ENCODE measurements at places on chromosomes 4 and X.
A peak's percentile ranks its signal among the peaks of the same experiment; 100 is the strongest.

DNA sequence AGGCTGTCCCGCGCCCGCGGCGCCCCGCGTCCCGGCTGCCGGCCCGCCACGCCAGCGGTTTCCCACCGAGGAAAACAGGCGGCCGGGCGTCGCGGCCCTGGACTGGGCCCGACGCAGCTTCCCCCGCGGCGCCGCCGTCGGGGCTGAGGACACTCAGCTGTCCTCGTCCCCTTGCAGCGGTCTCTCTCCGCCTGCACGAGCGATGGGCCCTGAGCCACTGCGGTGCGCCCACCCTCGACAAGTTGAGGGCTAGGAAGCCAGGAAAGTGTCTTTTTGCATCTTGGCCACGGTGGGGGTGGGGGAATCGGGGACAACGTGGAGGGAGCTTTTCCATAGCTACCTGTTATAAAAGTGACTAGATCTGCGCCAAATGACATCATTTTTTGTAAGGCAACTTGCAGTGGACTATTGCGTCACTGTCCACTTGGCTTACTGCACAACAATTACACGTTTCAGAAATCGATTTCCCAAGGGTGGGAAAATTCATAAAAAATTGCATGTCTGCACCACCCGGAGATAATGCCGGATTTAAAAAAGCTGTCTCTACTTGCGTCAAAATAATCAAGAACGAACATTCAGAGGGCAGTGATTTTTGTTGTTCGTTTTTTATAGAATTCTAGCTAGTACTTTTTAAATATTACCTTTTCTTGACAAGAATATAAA, 1.1 kb downstream of the KLHL15 start:
- DNase-seq: no peak

DNA sequence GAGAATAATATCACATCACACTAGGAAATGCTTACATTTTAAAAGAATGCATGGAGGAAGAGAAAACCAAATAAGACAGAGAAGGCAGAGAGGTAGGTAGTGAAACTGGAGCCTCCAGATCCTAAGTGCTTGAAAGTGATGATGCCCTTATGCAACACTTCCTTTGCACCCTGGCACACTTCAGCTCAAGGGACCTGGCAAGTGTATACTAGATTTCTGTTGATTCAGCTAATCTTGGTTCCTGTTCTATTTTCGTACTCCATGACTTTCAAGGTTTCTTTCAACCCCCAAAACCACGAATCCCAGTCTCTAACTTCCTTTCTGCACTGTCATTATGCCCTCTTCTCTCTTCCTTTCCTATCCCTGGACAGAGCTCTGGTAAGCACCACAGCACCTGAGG, 36.9 kb upstream of the SH3KBP1 start:
- no peak for DNase-seq

GRCh38 chr4:88600176-88600838, 8.0 kb downstream of the HERC3 start:
- no peak for DNase-seq

DNA sequence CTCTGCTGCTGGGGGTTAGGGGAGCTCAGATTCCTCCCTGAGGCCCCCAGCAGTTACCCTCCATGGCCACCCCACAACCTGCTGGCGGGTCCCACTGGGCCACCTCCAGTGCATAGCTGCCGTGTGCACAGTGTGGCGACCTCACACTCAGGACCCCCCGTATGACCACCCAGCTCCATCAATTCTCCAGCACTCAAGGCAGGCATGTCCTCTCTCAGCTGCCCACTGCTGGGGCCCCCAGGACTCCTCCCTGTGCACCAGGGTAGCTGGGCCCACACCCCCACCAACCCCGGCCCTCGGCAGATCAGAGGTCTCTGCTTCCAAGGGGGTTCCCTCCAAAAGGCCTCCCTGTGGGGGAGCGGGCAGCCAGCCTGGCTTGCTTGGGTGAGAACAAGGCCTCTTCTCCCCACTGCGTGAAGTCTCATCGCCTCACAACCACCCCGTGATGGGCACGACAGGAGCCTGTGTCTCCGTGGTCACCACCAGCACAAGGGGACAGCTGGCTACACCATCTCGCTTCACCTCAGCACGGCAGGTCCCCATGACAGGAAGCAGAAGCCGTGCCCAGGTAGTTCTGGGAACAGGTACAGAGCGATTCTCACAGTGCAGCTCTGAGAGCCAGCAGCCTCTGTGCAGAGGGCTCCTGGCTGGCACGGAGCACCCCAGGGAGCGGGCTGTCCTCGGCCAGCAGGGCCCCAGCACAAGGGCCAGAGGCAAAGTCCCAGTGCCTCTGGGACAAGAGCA, 4.6 kb upstream of the HAUS3 start:
- peak; percentile 19 for DNase-seq

- DNase-seq: no peak
These were observed 9.3 kb upstream of the HOPX start for GRCh38 chr4:56690393-56690792.

DNA sequence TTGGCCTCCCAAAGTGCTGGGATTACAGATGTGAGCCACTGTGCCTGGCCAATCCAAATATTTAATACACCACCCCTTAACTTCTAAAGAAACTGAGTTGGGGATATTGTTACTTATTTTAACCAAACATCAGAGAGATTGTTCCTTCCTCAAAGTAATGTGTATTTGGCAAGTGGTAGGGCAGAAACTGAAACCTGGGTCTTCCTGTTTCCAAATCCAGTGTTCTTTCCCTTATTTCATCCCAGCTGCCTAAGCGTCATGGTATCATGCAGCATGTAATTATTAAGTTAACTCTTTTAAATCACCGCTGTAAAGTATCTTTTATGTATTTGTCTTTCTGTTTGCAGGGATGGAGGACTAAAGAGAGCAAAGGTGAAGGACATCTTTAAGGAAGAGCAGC, 68.4 kb downstream of the GPAT3 start:
- no peak for DNase-seq

DNA sequence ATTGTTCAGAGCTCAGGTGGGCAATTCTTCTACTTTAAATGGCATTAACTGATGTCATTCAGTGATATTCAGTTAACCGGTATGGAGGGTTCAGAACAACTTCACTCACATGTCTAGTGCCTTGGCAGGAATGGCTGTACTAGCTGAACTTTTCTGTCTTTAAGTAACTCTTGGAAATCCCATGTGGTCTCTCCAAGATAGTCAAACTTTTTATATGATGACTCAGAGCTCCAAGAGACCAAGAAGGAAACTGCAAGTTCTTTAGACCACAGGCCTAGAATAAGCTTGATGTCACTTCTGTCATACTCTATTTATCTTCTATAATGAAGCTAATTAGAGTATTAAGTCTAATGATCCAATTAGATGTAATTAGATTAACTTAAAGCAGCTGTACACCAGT, 24.9 kb downstream of the LHFPL1 start:
- DNase-seq: no peak

DNA sequence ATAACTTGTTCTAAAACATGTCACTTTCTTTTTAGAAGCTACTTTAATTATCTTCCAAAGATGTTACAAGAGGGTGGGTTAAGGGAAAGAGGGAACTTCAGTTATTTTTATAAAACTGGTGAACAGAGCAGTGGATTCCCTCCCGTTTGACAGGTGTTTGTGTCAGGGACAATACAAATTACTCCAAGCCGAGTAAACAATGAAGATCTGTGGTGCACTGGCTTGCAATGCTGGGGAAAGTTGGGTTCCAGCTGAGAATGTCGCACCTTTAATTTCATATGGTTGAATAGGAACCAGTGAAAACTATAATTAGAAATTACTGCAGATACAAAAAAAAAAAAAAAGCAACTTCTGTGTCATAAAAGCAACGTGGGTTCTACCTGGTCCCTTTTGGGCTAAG, 98.6 kb upstream of the TTC29 start:
- DNase-seq: no peak

GRCh38 chr4:139028191-139028661, 12.6 kb downstream of the NOCT start:
- peak; percentile 33 for DNase-seq

DNA sequence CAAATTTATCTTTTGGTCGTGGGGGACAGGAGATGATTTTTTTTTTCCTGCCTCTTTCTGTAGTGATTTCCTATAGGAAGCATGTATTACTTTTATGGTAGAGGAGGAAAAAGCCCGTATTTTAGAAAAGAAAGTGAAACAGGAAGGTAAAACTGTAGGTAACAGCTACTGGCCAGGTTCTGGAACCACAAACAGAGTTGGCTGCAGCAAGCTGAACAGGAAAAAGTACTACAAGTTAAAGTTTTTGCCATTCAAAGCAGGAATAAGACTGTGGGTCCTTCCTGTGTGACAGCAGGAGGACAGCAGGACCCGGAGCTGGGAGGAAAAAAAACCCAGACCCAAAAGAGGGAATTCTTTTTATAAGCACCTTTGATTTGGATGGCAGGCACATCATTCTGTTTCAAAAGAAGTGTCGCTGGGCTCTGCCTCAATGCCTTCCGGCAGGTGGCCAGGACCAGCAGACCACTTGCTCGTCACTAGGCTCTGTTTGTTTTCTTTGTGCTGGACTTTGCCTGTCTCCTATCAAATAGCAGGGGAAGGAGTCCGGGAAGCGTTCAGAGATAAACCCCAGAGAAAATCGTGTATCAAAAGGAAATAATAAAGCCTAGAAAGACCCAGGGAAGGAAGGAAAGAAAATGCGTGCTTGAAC, 277.9 kb downstream of the ADGRA3 start:
- DNase-seq: no peak

GRCh38 chr4:1499465-1499864, 93.2 kb upstream of the NKX1-1 start:
- DNase-seq: no peak

DNA sequence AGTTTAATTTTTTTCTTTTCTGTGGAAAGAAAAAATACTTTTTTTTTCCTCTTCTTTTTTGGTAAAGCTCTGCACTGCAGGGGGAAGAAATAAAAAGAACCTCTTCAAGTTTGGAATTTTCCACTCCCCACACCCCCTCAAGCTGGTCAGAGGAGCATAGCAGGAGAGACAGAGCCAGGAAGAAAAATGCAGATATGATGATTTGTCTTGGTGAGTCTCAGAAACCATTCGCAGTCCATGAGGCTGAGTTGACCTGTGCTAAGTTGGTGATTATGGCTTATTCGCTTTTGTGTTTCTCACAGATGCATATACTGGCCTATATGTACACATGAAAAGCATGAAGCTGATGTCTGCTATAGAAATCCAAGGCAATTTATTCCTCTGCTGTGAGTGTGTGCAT, 205.9 kb downstream of the LDB2 start:
- no peak for DNase-seq

DNA sequence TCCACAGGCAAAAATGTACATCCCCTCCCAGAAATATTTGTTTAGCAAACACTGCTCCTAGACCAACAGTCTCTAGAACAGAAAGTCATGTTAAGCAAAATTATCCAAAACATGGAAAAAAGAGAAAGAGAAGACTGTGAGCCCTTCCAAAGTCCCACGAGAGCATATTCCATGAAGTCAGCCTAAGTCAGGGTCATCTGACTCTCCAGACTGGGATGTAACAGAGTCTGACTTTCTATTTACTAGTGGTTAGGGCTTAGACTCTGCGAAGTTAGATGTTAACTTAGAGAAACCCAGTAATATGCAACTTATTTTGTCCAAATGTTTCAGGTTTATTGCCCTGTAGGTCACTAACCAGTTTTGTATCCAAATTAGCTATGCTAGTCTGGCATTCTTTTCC, 102.3 kb downstream of the MID1 start:
- no peak for DNase-seq

DNA sequence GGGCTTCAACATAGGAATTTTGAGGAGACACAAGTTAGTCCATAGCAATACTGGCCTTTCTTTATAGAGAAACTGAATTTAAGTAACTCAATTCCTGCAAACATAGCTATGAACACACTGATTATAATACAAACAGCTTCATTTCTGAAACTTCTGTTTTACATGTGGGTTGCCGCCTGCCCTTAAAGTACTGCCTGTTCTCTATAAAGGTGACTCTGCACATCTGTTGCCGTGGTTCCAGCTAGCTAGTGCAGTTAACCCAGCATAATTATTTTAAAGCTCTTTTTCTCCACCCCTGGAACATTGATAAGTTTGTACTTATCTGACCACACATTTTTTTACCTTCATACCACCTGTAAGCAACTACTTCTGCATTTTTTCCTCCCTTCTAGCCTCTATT, 177.6 kb downstream of the NWD2 start:
- no peak for DNase-seq

DNA sequence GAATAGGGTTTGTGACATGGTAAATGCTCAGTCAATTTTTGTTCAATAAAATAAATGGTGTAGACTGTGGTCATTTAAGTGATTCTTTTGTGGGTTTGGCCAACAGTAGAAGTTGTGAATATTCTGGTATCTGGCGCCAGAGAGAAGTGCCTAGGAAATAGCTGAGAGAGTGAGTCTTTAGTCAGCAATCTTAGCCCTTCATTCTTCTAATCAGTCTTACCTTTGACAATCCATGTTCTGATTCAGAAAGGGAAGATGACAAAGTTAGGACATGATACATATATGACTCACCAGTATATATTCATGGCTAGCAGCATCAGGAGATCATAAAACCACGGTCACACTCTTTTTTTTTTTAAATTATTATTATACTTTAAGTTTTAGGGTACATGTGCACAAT, 141.8 kb upstream of the PCDH18 start:
- DNase-seq: no peak

- DNase-seq: no peak
These were observed 41.0 kb upstream of the UGT2B17 start for GRCh38 chr4:68617003-68617698.

GRCh38 chr4:106287353-106287969, 28.5 kb downstream of the TBCK start:
- no peak for DNase-seq

GRCh38 chr4:81427344-81427821, 44.3 kb downstream of the RASGEF1B start:
- DNase-seq: no peak
